Vagina (tissue), 2 donors: ENCODE measurements at places on chromosomes 6 and 20.
A peak's percentile ranks its signal among the peaks of the same experiment; 100 is the strongest.

DNA sequence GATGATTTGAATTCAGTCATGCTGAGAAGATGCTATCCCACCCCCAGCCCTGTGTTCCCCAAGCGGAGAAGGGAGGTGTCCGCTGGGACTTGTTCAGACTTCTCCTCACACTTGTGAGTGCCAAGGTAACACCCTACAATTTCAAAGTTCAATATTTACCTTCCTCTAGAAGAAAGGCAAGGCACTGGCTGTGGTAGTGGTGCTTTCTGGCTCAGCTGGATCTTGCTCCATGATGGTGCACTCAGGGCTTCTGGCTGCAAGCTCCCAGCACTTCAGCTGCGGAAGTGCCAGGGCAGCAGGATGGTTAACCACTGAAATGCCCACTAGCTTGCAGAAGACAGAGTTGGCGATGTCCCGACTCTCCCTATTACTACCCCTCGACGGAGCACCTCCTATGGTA lies 135.4 kb downstream of the MTFR2 start:
- no peak for DNase-seq

- no peak for DNase-seq
These were observed 8.2 kb downstream of the DUSP15 start for GRCh38 chr20:31862157-31862470.

- DNase-seq = no peak
These were observed 92.7 kb upstream of the GLP1R start for GRCh38 chr6:38955861-38956260.

GRCh38 chr6:69816569-69816968 lies 19.8 kb upstream of the LMBRD1 start:
- no peak for DNase-seq

GRCh38 chr6:624979-625378 lies 31.9 kb downstream of the HUS1B start:
- no peak for DNase-seq

- DNase-seq = no peak
These were observed 19.4 kb upstream of the OVOL2 start for GRCh38 chr20:18077157-18077556.

DNA sequence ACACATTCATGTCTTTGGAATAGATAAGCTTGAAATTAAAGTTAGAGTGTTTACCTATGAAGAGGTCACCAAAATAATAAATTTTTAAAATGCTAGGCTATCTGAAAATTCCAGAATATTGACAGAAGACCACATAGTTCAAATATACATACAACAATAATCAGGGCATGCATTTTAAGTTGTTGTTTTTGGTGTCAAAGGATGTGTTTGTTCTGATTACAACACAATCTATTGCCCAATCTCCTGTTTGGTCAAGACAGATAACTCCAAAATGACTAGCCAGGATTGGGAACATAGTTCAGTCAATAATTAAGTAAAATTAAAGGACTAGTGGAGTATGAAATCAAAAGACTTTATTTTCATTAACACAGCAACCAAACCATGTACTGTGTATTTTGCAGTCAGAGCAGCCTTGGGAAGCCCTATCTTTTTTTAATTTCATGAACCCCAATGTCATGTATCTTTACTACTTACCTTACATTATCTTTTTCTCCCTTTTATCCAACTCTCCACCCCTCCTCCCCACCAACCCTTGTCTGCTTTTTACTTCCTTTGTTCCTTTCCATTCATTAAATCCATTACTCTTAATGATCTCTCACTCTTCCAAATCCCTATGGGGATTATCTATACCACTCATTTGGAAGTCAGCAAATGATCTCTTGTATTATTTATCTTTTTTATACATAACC lies 111.2 kb downstream of the CDK19 start:
- no peak for DNase-seq

GRCh38 chr20:15370370-15370769 lies 1033.0 kb upstream of the FLRT3 start:
- no peak for DNase-seq

DNA sequence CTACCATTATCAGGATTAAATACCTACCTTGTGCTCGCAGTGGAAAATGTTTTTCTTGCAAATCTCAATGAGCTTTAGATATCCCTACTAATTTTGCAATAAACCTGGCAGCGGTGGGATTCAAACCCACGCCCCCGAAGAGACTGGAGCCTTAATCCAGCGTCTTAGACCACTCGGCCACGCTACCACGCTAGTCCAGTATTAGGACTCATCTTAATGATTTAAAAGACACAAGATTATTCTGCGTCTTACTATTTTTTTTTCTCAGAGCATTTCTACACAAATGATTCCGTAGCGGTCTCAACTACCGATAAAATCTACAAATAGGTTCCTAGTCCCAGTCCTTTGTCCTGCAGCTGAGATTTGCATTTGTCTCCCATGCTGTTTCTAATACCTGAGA lies 35.2 kb upstream of the ZSCAN23 start:
- DNase-seq = no peak

DNA sequence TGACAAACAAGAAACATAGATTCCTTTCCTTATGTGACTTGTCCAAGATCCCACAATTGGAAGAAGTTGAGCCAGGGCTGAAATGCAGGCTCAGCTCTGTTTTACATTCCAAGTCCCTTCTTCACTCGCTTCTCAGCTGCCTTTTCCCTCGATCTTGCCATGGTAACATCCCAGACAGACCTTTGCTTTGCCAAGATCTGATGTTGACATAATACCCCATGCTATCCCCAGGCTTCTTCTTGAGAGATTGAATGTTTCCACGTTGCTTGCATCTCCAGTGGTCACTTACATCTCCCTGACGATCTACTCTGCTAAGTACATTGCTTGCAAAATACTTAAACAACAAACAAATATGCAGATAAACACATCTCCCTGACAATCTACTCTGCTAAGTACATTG lies 63.5 kb downstream of the TBXT start:
- DNase-seq = no peak

GRCh38 chr20:62387219-62387913 lies 463 bp downstream of the RPS21 start:
- DNase-seq = no peak

- no peak for DNase-seq
These were observed at the start of gene PKHD1 for GRCh38 chr6:52087498-52087999. Gene PKHD1 (minus strand): TSS chr6:52087613. CDS start chr6:52084933, 2,680 bp downstream.

- peak; percentile 84 for DNase-seq
These were observed 489.8 kb downstream of the TENT5A start for GRCh38 chr6:81262656-81263055.

DNA sequence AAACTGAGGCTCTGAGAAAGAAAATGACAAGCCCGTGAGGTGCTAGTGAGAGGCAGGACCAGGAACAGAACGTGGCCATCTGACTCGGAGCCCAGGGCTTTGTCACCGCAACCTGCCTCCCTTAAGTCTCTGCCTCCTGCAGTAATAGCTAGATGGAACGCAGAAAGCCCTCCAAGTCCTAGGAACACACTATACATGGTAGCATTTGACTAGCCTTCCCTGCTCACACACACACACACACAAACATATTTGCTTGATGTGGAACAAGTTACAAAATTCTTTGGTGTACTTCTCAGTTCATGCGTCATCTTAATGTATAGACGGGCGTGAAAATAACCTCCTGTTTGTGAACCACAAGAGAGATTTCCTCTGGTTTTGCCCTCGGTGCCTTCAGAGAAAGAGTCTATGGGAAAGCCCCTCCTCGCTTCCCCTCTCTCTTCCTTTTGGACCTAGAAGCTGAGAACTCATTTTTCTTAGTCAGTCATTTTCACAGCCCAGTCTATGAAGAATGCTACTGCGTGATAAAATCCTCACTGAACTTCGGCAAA lies 38.8 kb downstream of the C6orf52 start:
- no peak for DNase-seq

- no peak for DNase-seq
These were observed 495.4 kb downstream of the BTBD3 start for GRCh38 chr20:12413116-12413515.

- DNase-seq = no peak
These were observed 47.0 kb upstream of the PRL start for GRCh38 chr6:22343864-22344263.

DNA sequence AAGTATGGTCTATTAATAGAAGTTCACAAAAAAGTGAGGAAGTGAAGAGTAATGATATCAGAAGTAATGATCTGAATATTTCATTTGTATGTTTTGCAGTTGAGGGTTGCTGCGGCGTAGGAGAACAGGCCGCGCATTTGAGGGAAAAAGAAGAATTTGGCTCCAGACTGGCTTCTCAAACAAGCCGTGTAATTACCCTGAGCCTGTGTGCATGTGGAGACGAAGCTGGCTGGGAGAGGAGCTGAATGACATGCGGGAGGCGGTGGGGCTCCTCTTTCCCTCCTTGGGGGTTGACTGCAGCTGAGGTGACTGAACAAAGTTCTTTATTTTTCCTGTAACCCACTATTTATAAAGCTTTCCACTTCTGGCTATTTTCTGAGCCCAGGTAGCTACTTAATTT lies 115.5 kb upstream of the AFDN start:
- no peak for DNase-seq

GRCh38 chr20:44023515-44024371 lies 109.1 kb downstream of the TOX2 start:
- peak; percentile 89 for DNase-seq

GRCh38 chr6:101747160-101747559 lies 353.7 kb downstream of the GRIK2 start:
- DNase-seq = no peak

GRCh38 chr6:22873513-22874136 lies 304.3 kb downstream of the HDGFL1 start:
- DNase-seq = no peak

DNA sequence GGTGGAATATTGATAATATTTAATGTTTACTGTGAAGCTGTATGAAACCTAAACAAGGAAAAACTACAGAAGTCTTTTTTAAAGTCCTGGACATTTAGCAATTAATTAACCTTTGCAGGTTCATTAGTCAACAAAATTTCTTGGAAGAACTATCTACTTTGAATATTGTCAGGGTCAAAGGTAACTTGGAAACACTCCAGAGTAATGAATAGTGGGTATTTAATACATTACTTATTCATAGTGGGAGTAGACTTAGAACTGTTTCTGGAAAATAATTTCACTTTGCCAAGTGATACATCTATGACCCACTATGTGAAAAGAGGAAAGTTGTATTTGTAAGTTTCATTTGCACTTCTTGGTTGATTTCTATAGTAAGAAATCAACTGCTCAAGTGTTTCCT lies 319.1 kb downstream of the TFAP2B start:
- no peak for DNase-seq

- DNase-seq = no peak
These were observed 163.2 kb upstream of the BTBD3 start for GRCh38 chr20:11754451-11754850.

- no peak for DNase-seq
These were observed 20.2 kb downstream of the MYLK4 start for GRCh38 chr6:2730353-2731107.

GRCh38 chr6:143426026-143426425 lies 24.5 kb downstream of the ADAT2 start:
- no peak for DNase-seq

GRCh38 chr6:354631-355280 lies 36.8 kb upstream of the IRF4 start:
- no peak for DNase-seq

- no peak for DNase-seq
These were observed 16.1 kb upstream of the KIAA0408 start for GRCh38 chr6:127475135-127475822.

DNA sequence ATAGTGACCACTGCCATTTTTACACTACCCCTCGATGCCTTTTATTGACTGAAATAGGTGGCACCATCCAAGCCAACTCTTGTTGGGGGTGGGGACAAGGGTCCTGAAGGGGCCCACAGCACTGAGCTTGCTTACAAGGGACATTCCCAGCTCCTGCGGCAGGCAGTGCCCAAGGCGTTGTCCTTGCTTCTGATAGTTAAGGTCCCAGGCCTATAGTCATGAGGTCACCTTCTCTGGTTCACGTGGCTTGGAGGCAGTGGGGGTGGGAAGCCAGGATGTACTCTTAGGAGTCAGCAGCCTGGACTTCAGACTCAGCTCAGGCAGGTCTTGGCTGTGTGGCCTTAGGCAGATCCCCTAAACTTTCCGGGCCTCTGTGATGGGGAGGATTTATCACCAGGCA lies 48.6 kb downstream of the TOX2 start:
- no peak for DNase-seq

DNA sequence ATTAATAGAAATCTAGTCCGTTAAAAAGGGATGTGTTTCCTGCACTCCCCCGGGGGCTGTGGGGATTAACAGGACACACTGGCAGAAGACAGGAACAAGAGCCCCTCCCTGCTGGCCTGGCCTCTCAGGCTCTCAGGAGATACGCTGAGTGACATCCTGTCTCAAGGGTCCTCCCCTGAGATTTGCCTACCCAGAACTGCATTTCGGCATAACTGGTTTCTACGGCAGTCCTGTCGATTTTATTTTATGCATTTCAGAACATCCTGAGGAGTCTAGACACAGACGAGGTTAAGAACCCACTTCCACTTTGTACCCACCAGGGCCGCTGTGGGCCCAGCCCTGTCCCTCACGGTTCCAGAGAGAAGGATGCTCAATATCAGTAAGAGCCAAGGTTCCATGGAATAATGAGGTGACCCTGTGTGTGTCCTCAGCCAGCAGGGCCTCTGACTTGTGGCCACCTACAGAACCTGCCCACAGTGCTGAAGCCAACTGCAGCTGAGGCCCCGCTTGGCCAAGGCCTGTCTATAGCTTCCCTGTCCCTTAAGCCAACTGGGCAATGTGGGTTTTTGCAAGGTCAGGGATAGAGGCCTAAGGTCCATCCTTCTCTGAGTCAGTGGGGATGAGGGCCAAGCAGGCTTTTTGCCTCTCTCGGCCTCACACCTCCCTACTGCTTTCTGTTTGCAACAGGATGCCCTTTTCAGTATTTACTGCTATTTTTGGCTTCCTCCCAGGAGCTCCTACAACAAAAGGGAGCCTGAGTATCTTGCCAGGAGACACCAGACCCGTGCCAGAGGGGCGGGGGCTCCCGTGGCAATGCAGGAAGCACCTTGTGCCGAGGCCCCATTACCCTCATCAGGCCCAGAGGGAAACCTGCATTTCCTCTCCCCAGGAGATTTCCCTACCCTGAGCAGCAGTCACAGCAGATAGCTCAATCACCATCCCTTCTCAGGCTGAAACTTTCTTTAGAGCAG lies 14.7 kb downstream of the UQCC2 start:
- no peak for DNase-seq

DNA sequence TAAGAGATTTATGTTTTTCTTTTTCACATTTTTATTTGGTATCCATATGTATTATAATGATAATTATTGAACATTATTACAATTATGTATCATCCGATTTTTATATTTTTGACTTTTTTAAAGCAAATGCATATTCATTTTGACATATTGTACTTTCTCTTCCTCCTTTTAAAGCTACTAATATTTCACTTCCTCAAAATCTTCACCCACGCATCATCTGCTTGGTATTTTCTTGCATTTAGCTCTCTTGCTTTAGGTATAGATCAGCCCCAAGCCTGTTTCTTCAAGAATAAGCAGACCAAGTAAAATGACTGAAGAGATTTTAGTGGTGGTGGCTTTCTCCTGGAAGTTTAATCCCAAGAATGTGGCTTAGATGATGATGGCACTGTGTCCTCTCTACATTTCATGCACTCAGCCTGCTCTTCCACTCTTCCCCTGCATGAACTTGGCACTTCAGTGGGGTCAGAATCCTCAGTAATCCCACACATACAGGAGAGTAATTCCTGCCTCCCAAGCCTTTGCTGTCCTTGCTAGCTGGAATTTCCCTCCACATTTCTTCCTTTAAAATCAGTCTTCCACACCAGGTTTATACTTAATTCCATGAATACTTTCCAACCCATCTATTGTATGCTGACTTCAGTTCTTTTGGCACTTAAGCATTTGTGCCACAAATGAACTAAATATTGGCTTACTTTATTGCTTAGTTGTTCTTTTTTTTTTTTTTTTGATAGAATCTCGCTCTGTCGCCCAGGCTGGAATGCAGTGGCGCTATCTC lies 8.2 kb downstream of the NCOA7 start:
- DNase-seq = no peak
